ENCODE measurements at places on chromosomes 16 and 17.

DNA sequence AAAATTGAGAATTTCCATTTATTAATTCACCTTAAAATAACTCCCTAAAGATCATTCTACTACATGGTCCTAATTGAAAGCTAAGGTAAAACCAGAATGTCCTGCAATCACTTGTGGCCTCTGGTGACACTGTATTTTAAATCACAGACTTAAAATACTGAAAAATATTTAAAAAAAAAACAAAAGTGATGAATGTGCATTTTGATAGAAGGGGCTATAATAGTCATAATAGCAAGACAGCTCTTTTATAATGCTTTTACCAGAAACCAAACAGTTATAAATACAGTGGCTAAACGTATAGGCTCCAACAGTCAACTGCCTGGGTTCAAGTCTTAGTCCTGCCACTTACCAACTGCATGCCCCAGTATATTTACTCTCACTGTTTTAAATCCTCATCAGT is 21.2 kb downstream of the PHLPP2 start:
- DNase-seq: no peak

DNA sequence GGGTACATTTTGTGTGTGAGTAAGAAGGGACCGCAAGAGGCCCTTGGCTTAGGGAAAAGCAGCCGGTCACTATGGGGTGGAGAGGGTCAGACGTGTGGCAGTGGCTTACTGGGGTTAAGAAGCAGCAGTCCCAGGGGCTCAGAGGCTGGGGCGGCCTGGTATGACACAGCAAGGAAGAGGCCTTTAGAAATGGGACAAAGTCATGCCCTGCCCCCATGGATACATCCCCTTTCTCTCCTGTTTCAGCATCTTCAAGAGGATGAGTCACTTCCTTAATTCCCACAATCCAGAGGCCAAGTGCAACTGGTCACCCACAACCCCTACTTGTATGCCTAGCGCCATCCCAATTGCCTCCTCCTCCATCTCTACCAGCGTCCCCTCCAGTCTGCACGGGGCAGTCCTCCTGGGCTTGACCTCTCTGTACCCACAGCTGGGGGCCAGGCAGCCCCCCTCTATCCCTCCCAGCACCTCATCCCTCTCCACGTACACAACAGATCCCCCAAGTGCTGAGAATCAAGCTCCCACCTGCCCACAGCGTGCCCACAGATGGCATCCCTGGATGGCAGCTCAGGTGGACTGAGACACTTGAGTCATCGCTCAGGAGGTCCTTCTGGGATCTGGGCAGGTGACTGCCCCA is 6.9 kb upstream of the EFTUD2 start:
- DNase-seq: no peak

- no peak for DNase-seq
Measured at GRCh38 chr16:5604770-5605169, 507.2 kb upstream of the EEF2KMT start.

GRCh38 chr17:63741143-63741407 is 524 bp downstream of the STRADA start:
- DNase-seq: no peak

GRCh38 chr16:88406096-88407041 is 23.6 kb downstream of the ZNF469 start:
- no peak for DNase-seq

GRCh38 chr17:72422505-72423285 is 301.9 kb downstream of the SOX9 start:
- no peak for DNase-seq

- no peak for DNase-seq
Measured at GRCh38 chr17:30000001-30000754, 58.7 kb downstream of the EFCAB5 start.

- DNase-seq: no peak
Measured at GRCh38 chr16:79500286-79500685, 100.3 kb downstream of the MAF start.

GRCh38 chr17:64025732-64026294 is 5.4 kb upstream of the ICAM2 start:
- peak; percentile 19 for DNase-seq

GRCh38 chr17:1800712-1801111 is 29.0 kb downstream of the SMYD4 start:
- no peak for DNase-seq

- no peak for DNase-seq
Measured at GRCh38 chr16:85211271-85211801, 99.1 kb upstream of the CIBAR2 start.

GRCh38 chr16:19935694-19936093 is 51.0 kb upstream of the GPRC5B start:
- DNase-seq: no peak

DNA sequence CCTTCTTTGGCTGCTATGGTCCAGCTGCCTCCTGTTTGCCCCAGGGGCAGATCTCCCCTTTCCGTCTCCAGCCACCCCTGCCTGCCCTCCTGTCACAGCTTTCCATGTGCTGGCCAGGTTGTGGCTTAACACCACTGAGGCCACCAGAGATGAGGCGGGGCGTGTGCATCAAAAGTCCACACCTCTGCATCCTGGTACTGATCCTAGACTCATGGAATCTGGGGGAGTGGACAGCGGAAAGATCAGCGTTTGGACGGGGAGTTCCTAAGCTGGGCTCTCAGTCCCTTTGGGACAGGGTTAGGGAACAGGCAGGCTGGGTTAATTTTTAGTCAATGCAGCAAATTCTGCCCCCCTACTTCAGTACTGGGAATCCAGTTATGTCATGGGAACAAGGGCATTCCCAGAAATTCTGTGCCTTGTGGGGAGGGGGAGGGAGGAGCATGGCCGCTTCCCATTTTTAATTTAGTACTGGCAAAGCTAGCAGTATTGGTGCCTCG is 3.9 kb downstream of the IGFBP4 start:
- no peak for DNase-seq

DNA sequence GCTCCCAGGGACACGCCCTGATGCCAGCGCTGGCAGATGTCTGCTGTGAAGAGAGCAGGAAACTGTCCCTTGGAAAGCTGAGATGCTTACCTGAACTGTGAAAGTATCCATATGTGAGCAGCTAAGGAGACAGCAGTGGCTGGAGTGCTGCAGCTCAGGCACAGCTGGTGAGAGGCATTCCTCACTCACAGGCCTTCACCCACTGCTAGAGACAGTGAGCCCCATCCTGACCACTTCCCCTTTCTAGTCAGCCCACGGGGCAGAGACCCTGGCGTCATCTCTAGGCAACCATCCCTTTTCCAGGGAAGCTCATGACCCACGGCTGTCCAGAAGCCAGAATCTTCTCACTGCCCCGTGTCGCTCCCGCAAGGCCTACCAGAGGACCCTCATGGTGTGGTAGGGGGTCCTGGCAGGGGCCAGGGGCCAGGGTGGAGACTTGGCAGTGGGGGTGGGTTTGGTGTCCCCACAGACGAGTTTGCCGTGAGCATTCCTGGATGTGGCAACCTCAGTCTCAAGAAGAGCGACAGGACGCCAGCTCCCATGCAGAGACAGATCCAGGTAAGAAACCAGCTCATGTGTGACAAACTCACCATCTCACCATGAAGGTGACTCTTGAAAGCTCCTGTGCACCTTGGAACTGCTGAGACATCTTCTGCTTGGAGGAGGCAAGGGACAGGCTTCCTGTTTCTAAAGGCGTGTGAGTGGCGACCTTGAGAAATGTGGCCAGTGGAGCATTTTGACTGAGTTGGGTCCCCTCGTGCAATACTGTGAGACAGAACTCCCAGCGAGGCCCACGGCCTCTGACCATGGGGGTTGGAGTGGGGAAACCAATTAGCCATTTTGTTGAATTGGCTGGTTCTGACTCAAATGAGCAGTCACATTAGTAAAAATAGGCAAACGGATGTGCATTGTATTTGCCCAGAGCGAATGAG is at the start of gene SCIMP:
Gene SCIMP (minus strand): TSS at position 216 of the 932 bp plus-strand sequence. CDS start 105 bp downstream, at position 111.
- no peak for DNase-seq

GRCh38 chr16:7437843-7438242 is 105.2 kb downstream of the RBFOX1 start:
- DNase-seq: no peak

DNA sequence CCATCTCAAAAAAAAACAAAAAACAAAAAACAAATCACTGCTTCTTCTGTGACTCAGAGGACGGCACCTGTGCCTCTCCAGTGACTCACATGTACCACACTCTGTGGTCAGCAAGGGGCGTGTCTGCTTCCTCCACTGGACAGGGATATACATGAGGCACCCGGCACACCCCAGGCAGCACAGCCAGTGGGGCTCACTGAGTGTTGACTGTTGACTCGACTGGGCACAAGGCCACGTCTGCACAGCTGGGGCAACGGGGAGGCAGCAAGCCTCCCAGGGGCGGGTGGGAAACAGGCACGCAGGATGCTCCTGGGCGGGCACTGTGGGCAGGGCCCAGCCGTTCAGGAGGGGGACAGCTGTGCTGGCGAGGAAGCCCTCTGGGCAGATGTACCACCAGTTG is 64.1 kb downstream of the TIMM22 start:
- DNase-seq: peak; percentile 53

GRCh38 chr17:39804839-39805238 is 59.3 kb downstream of the IKZF3 start:
- DNase-seq: no peak

DNA sequence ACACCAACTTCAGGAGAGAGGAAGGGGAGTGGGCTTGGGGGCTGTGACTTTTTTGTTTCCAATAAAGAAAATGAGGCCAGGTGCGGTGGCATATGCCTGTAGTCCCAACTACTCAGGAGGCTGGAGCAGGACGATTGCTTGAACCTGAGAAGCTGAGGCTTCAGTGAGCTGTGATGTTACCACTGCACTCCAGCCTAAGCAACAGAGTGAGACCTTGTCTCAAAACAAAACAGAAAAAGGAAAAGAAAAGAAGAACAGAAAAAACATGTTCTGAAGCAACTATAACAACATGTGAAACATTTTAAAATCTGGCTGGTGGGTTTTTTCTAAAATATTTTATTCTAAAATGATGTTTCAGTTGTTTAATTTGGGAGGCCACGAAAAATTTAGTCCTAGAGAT is 554.0 kb upstream of the ZFHX3 start:
- no peak for DNase-seq

- no peak for DNase-seq
Measured at GRCh38 chr16:64121473-64121872, 1000.4 kb downstream of the CDH11 start.

DNA sequence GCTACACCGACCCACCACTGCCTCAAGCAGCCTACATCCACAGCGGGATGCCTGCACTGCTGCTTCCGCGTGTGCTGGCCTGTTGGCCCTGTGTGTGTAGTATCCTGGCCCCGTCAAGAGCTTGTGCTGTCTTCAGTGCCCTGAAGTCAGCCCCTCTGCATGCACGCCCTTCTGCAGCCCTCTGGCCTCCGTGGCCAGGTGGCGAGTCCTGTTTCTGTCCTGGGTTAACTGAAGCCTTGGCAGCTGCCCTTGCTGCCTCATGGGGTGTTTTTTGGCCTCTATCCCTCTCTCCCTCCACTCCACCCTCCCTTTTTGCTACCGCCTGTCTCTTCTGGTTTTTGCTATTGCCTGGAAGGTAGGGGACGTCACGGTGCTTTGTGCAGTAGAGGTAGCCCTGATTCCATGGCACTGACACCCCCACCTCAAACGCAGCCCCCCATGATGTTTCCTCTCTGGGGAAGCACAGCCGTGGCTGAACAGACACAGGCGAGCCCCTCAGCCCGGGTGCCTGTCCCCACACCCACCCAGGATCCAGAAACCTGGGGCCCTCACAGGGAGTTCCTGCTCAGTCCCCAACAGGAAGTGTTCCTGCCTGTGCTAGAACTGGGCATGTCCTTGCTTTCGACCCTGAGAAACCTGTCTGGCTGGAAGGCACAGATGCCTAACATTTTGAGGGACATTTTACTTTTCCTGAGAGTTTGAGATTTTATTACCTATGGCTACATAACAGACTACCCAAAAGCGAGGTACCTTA is 18.8 kb upstream of the AMZ2 start:
- DNase-seq: no peak

DNA sequence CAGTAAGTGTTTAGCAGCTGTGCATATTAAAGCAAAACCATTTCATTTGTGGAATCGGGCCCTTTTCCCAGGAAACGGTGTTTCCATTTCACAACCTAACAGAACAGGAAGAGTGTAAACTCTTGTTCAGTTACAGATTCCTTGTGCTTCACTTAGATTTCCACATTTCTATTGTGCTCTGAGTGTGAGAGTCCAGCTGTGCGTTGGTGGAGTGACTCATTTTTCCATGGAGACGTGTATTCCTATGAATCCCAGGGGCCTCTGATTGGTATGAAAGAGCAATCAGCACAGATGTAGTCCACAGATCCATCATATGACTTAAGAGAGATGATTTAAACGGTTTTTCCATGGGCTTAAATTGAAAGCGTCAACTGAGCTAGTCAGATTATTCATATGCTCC is 13.3 kb upstream of the CAVIN1 start:
- no peak for DNase-seq

DNA sequence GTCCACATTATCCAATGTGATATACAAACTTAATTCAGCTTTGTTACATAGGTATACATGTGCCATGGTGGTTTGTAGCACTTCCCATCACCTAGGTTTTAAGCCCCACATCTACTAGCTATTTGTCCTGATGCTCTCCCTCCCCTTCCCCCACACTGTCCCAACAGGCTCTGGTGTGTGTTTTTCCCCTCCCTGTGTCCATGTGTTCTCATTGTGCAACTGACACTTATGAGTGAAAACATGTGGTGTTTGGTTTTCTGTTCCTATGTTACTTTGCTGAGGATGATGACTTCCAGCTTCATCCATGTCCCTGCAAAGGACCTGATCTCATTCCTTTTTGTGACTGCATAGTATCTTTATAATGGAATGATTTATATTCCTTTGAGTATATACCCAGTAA is 196.7 kb downstream of the CDH11 start:
- no peak for DNase-seq

DNA sequence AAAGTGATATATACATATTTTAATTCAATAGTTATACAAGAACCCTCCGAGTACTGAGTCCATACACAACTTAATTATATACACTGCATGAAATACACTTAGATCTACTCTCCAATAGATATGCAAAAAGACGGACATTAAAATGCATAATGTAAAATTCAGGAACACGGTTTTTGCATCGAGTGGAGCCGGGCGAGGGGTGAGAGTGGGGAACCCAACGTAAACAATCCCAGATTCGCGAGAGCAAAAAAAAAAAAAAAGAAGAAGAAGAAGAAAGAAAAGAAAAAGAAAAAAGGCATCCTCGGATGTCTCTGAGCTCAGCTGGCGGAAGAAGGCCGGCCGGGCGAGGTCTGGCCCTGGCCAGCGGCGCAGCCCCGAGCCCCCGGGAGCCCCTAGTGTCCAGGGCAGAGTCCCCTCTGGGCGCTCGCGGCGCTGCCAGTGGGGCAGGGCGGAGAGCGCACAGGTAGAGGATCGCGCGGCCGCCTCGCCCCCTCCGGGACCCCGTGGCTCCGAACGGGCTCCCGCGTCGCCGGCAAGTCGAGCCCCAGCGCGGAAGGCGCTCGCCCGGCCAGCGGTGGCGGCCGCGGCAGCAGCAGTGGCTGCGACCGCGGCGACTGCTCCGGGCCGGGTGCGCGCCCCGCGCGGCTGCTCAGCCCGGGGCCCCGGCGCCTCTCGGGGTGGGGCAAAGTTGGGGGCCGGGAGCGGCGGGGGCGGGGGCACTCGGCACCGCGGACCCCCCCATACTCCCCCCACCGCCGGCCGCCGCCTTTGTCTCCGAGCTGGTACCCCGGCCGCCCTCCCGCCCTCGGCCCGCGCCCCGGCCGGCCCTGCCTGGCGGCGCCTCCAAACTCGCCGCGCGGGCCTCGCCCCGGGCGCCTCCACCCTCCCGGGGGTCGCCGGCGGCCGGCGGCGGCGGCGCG is 9.6 kb upstream of the ZFHX3 start:
- DNase-seq: no peak

GRCh38 chr17:58813712-58814111 is 58.1 kb downstream of the PPM1E start:
- DNase-seq: no peak

Measured in thoracic aorta (tissue), 2 donors.